ENCODE measurements at places on chromosomes 4 and X.

DNA sequence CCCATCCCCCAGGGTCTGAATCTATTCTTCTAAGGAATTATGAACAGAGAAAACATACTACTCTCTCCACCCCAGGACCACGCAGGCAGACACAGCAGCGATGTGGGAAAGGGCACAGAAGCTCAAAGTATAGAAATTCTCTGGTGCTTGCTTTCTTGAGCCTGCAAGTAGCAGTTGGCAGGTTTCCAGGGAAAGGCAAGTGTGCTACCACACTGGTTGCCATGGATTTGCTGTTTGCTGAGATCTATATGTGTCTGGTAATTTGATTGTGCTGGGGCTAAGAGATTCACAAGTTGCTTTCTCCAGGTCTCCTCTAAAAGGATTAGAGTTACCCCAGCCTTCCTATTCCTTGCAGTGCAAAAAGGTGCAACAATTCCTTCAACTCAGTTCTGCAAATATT is 83.1 kb downstream of the GUCY2F start:
- no peak for DNase-seq

GRCh38 chr4:119286377-119287002 is 35.4 kb downstream of the FABP2 start:
- DNase-seq, result peak; percentile 54

DNA sequence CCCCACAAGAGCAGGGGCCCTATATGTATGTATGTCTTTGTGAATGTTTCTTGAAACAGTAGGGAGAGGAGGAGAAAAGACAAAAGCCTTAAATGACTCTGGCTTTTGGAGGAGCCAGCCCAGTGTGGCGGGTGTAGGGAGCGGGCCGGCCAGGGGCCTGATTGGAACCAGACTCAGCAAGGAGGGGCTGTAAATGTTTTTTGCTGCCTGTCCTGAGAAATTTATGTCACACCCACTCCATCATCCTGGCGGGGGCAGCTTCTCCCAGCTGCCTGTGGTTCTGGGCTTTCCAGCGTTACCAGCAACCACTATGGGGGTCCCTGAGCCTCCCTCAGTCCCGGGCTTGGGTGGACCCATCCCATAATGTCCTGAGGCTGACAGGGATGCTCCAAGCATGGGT is 130.8 kb downstream of the PJA1 start:
- DNase-seq, result no peak

DNA sequence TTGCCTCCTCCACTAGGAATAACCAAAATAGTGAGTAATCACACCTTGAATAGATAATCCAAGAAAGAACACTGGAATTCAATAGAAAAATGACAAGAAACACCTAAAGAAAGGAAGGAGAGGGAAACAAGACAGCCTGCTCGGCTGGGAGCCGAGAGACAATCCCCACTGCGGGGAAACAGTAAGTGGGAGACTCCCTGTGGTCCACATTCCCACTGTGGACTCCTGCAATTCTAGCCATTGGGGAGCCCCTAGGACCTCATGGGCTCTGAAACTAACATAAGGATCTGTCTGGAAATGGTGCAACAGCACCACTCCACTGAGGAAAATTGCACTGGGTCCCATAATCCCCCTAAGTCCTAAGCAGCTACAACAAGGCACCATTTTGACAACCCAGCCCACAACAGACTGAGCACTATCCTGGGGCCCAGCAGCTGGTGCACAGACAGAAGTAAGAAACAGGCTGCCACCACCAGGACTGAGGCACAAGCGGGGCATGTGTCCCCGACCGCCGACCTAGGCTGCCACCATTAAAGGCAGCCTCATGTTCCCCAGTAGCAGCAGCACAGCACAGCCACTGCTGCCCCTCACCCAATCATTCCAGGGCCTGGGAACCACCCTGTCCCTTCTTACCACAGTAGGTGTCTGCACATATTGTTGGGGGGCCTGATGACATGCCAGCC is 14.2 kb downstream of the LRBA start:
- DNase-seq, result no peak

- no peak for DNase-seq
Measured at GRCh38 chrX:55159551-55159950, 60.6 kb upstream of the PAGE5 start.
